BJ (cell line): ENCODE measurements at places on chromosomes 5 and 9.

DNA sequence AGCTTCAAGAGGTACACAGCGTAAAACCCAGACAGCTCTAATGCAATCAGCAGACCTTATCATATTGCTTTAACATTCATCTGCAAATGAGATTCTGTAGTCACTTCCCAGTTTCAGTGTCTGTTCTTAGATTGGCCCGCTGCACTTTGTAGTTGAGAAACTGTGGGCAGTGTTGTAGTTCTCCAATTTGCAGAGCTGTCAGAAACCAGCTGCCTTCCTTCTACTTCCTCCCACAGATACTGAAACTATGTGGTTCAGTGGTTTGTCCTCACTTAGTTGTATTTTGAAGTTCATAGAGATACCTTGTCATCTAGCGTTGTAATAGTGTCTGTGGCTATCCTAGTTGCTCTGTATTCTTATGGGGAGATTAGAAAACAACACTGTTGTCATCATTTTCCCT, 39.6 kb upstream of the TRIM36 start:
- DNase-seq, result no peak

GRCh38 chr5:171595401-171595800, 176.0 kb downstream of the FGF18 start:
- no peak for DNase-seq

DNA sequence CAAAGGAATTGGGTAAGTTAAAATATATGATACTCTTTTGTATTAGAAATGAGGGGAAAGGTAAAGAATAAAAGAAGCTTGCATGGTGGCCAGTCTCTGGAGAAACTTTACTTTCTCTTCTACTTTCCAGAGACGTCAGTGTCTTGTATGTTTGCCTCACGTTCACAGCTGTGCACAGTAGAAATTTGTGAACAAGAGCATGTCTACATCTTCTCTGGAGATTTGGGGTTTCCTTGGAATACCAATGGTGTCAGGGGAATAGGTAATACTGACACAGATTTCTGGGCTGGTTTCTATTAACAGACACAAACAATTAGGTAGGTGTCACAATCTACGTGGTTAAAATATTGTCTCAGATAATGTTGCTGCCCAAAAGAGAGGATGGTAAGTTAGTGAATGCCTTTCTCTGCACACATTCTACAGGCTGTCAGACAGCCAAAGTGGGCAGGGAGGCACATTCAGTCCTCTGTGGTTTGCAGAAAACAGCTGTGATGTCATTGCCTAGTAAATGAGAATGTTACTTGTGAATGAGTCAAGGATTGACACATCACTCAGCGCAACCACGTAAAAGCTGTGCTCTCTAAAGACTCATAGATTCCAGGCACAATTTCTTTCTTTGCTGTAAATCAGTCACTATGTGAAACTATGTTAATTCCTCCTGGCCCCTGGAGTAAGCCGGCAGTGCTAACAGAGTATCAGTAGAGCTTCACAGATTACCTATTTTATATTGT, 397.1 kb downstream of the MAN2A1 start:
- peak; percentile 9 for DNase-seq

DNA sequence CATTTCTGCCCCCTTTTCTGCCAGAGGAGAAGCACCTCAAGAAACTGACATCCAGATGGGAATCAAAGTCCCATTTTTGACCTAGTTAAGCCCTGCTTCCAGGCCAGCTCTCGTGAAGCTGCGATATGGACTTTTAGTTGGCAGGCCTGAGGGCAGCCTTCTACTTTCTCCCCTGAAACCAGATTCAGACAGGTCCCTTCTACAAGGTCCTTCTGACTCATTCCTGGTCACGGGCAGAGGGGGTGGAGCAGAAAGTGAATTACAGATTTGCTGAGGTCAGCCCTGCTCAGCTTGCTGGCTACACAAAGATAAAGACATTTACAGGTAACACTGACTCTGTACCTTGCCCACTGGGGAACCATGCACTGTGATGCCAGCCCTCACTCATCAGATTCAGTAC, 52.8 kb upstream of the TUT7 start:
- no peak for DNase-seq

DNA sequence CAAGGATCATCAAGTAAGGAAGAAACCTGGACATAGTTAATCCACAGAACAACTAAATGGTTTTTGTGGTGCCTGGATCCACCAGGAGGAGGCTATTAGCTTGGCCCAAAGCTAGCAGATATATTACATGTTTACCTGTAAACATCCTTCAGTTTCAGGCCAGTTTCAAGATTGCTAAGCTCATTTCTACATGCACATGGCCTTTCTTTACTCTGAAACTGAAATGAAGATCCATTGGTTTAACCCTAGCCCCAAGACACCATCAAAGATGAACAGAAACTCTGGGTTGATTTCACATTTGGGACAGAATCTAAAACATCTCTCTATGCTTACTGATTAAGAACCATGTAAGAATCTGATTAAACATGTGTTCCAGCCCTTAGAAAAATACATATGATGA, 611.8 kb downstream of the TLE1 start:
- DNase-seq, result no peak

- DNase-seq, result no peak
Measured at GRCh38 chr5:141914199-141914743, 9.4 kb upstream of the DELE1 start.

DNA sequence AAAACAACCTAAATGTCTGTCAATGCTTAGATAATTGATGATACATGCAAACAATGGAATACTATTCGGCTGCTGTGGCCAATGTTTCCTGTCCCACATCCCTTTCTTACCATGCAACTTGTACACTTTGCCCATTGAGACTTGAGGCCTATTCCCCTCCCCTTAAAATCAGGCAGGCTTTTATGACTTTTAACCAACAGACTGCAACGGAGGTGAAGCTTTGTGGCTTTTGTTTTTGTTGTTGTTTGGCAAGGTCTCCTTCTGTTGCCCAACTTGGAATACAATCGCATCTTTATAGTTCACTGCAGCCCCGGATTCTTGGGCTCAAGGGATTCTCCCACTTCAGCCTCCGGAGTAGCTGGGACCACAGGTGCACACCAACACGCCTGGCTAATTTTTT, 5.8 kb upstream of the SLC26A2 start:
- DNase-seq, result no peak

DNA sequence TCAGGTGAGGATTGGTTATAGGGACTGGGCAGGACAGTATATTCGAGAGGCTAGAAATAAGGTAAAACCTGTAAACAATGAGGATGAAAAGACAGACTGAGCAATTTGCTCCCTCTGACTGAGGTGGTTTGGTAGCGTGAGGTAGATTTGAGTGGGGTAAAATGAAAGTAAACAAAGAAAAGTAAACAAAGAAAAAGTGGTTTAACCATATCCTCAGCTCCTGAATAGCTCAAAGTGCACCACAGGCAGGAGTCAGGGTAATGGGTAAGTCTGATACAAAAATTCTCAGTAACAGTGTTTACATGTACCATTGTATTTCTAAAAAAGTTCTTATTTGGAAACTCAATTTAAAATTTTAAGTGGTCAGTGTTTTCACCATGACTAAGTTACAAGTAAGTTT, 203.1 kb upstream of the ARRDC3 start:
- DNase-seq, result no peak

- no peak for DNase-seq
Measured at GRCh38 chr5:1510151-1510561, 13.6 kb downstream of the LPCAT1 start.

DNA sequence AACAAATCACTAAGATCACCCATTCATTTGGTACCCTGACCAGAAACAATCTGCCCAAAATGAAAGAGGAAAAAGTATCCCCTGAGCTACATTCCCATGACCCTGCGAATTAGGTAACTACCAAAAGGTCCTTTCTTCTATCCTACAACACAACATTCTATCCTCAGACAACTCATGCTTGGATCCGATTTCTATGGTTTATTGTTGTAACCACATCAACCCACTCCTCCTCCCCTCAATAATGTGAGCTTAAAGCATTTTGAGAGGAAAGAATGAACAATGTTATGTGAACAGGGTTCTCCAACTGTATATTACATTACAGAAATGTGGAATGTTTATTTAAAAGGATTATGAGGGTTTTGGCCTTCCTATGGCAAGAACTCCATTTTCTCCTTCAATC, 4.0 kb downstream of the SLC35D2 start:
- DNase-seq, result no peak

GRCh38 chr9:100277166-100277979, 75.4 kb downstream of the TEX10 start:
- DNase-seq, result no peak

DNA sequence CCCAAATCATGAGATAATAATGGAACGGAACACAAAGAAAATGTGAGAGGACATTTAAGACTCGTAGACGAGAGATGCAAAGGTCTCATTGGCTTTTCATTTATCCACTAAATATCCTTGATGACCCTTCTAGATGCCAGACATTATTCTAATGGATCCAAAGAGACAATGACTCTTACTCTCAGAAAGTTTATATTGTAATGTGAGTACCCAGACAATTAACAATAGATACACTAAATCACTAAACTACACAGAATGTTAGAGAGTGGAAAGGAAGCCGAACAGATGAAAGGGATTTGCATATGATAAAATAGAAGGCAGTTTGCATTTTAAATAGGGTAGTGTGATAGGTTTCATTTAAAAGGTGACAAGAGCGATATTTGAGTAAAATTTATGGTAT, 973.3 kb downstream of the TAF11L14 start:
- no peak for DNase-seq

- DNase-seq, result no peak
Measured at GRCh38 chr9:126335837-126336735, 9.5 kb downstream of the MVB12B start.

GRCh38 chr9:27367175-27367798, 70.3 kb upstream of the EQTN start:
- no peak for DNase-seq

GRCh38 chr5:103582364-103582763, 19.8 kb upstream of the NUDT12 start:
- DNase-seq, result no peak

- DNase-seq, result no peak
Measured at GRCh38 chr9:17116400-17116837, 18.4 kb upstream of the CNTLN start.

- DNase-seq, result no peak
Measured at GRCh38 chr9:134809292-134809691, 71.3 kb upstream of the FCN2 start.

DNA sequence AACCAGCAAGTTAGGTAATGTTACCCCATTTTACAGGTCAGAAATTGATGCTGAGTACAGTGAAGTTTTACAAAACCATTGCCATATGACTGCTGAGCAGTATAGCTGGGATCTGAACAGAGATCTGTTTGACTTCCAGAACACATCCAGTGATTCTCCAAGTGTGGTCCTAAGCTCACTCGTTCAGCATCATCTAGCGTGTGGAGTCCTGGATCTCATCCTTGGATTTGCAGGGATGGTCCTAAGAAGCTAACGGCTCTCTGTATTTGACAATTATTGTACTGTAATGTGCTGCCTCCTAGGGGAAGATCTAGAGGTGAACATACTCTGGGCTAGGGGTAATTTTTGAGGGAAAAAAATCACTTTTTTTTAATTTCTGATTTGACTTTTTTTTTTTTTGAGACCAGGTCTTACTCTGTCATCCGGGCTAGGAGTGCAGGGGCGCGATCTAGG, 1.4 kb downstream of the SLC26A2 start:
- no peak for DNase-seq

DNA sequence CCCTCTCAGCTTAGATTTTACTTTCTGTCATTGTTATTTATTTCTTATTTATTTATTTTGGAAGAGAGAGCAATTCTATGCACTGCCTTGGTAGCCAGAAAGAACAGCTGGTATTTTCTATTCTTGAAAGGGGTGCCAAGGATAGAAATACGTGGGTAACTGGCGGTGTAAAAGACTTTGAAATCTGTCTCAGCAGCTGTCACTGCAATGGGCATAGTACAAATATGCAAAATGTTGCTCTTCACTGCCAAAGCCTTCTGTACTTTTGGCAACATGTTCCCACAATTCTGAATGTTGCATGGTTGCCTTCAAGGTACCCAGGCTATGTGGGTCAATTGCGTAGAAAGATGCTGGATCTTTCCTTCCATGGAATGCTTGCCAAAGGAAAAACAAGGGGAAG, 230.2 kb upstream of the EDIL3 start:
- no peak for DNase-seq

GRCh38 chr9:119094086-119094485, 275.1 kb downstream of the BRINP1 start:
- no peak for DNase-seq

- no peak for DNase-seq
Measured at GRCh38 chr9:17764306-17764705, 185.4 kb downstream of the SH3GL2 start.

GRCh38 chr5:156835905-156836304, 14.2 kb upstream of the PPP1R2B start:
- DNase-seq, result no peak

GRCh38 chr9:26310294-26310693, 582.3 kb downstream of the CAAP1 start:
- no peak for DNase-seq

GRCh38 chr5:139881143-139881733, 85.6 kb downstream of the PSD2 start:
- no peak for DNase-seq
